Left cardiac atrium (tissue), 4 donors: ENCODE measurements at places on chromosomes 11 and 22.

- peak; percentile 60 for DNase-seq
Measured at GRCh38 chr11:65316227-65317024, 1.8 kb downstream of the CDC42EP2 start.

DNA sequence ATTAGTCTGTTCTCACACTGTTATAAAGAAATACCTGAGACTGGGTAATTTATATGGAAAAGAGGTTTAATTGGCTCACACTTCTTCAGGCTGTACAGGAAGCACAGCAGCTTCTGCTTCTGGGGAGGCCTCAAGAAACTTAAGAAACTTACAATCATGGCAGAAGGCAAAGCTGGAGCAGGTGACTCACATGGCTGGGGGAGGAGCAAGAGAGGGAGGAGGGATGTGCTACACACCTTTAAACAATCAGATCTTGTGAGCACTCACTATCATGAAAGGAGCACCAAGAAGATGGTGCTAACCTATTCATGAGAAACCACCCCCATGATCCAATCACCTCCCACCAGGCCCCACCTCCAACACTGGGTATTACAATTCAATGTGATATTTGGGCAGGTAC is 381.6 kb downstream of the ETS1 start:
- DNase-seq, result no peak

- DNase-seq, result no peak
Measured at GRCh38 chr11:31767685-31768084, 43.4 kb downstream of the PAX6 start.

DNA sequence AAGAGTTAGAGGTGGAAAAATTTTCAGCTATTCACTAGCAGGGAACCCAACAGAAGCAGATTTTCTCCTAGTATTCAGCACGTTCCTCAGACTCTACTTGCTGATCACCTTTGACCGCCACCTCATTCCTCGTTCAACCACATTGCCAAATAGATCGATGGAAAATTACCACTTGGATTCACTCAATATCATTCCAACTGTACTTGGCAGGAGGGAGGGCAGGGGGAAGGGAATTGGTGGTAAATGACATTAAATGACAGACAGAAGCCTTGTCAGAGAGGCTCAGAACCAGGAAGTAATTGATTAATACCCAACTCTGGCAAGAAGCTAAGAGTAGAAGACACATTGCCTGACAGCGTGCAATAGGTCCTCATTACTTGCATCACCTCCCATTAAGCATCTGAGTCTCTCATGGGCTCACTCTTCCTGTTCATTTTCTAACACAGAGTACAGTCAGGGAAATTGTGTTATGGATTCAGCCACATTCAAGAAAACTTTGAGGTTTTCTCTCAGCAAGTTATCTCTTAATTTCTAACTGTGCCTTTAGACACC is 240.5 kb upstream of the FAT3 start:
- DNase-seq, result no peak

GRCh38 chr11:118694771-118695170 is 15.3 kb upstream of the TREH start:
- DNase-seq, result no peak

GRCh38 chr11:119468511-119468910 is 45.5 kb upstream of the THY1 start:
- no peak for DNase-seq

GRCh38 chr11:32430568-32431381 is 4.6 kb downstream of the WT1 start:
- no peak for DNase-seq

DNA sequence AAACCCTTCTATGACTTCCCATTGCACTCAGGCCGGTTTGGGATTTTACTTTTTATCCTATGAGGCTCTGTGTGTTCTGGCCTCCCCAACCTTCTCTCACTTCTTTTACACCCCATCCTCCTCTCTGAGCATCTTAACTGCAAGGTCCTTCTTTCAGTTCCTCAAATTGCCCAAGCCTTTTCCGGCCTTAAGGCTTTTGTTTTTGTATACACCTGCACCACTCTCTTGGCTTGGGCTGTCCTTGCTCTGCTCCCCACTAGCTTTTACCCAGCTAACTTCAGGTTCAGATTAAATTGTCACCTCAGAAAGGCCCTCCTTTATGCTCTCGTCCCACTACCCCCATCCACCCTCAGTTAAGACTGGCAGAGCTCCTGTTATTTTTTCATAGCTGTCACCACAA is 55.5 kb downstream of the FAM83F start:
- DNase-seq, result no peak

DNA sequence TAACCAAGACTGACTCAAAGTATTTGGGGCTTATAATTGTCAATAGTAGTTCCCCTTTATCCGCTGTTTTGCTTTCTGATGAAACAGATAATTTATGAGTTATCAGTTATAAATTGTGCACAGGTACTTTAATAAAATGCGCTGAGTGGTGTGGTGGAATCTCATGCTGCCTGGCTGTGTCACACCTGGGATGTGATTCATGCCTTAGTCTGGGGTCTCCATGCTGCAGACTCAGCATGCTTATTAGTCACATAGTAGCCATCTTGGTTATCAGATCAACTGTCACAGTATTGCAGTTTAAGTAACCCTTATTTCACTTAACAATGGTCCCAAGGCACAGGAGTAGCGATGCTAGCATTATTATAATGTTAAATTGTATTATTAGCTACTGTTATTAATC is 995.2 kb downstream of the NTM start:
- DNase-seq, result no peak

DNA sequence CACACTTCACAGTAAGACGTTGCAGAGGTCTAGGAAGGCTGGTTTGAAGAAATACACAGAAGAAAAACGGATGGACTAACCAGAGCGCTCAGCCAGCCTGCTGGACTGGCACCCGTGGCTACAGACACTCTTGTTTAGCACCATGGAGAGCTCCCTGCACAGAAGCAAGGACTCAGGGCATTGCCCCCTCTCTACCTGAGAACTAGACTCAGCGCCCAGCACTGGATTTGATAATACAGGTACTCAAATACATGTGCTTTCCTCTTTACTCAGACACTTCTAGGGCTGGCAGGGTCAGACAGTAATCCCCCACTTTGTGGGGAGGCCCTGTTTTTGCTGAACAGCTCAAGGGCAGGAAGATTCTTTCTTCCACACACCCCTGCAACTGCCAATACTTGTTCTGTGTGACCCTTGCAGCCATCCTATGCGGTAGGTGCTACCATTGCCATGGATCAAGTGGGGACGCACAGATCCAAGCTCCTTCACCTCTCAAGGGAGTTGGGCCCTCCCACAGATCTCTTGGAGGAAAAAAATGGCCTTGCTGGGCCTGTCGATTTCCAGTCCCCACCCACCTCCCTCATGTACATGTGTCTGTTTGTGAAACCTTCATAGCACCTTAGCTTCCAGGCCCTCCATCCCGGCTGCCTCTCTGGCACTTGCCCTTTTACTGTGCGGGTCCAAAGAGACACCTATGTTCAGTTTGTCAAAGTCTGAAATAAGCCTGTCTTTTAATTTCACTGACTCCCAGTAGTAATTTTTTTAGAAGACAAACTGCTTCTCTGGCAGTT is 5.1 kb upstream of the P2RX6 start:
- DNase-seq, result no peak

- peak; percentile 70 for DNase-seq
Measured at GRCh38 chr22:37559901-37560607, at the start of gene CDC42EP1. Gene CDC42EP1, plus strand, starts transcription at chr22:37560480. Its CDS starts 5,870 bp downstream, at chr22:37566350.

DNA sequence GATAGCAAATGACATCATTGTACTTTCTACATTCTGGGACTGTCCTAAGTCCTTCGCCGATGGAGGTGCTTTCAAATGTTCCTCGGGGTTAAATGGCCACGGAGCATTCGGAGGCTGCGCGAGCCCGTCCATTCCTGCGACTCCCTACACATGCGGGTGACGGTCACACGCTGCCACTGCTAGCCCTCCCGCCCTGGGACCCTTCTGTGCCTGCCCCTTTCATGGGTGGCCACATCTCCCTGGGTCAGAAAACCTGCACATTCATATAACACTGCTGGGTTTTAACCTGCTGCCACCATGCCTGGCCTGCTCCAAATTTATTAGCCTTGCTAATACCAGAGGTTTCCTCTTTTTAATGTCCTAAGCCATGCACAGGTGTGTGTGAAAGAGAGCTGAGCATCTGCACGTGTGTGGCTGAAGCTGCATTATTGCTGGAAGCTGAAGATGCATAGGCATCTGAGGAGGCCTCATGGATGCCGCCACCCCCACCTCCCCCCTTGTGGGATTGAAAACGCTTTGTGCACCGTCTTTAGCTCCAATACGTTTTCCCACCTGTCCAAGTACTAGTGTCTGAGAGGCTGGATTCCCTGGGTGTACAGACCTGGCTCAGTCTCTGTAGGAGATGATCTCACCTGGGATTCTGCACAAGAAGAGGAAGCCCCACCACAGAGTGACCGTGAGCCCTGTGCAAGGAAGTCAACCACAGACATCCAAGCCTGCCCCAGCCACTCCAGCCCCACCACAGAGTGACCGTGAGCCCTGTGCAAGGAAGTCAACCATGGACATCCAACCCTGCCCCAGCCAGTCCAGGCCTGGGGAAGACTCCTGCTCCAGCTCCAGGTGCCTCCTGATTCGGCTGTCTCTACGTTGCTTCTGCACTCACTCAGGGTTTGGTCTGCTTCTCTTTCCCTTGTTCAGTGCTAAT is 626.4 kb downstream of the BRD1 start:
- no peak for DNase-seq

GRCh38 chr11:107956543-107956942 is 28.3 kb downstream of the RAB39A start:
- no peak for DNase-seq
